Activated CD8-positive, alpha-beta memory T cell treated with anti-CD3 and anti-CD28 coated beads for 1 hour (primary cell): ENCODE measurements at places on chromosomes 6 and 20.

GRCh38 chr6:8905757-8906156 lies 470.4 kb upstream of the SLC35B3 start:
- no peak for DNase-seq

- no peak for DNase-seq
These were observed 104.2 kb upstream of the STXBP5 start for GRCh38 chr6:147099974-147100373.

GRCh38 chr6:11025921-11026635 lies 18.0 kb downstream of the ELOVL2 start:
- DNase-seq, result no peak

- no peak for DNase-seq
These were observed 49.3 kb downstream of the ELOVL5 start for GRCh38 chr6:53299331-53300005.

GRCh38 chr20:58039274-58040092 lies 189.0 kb downstream of the ANKRD60 start:
- DNase-seq, result no peak

- DNase-seq, result no peak
These were observed 309.0 kb upstream of the SULF2 start for GRCh38 chr20:48094196-48094749.

DNA sequence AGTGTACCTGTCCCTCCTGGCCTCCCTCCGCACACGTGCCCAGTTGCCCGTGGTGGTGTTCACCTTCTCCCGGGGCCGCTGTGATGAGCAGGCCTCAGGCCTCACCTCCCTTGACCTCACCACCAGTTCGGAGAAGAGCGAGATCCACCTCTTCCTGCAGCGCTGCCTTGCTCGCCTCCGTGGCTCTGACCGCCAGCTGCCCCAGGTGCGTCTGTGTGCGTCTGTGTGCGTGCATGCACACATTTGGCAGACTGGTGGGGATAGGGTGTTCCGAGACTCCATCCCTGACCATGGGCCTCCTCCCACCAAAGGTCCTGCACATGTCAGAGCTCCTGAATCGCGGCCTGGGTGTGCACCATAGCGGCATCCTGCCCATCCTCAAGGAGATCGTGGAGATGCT lies 4.9 kb downstream of the SKIC2 start:
- no peak for DNase-seq

GRCh38 chr6:164838068-164838615 lies 471.3 kb downstream of the C6orf118 start:
- DNase-seq, result no peak

DNA sequence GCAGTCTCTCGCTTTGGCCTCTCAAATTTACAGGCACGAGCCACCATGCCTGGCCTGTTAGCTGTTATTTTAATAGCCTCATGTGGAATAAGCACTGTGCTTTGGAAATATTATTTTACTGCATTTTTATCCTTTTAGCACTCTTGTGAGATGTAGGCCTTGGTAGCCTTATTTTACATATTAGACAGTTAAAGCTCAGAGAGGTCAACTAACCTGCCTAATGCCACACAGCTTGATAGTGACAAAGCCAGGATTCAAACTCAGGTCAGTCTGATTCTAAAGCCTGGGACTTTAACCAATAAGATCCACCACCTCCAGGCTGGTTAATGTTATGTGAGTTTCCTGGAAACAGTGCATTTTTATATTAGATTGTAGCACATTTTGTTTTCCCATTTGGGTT lies 9.5 kb downstream of the TNFAIP3 start:
- DNase-seq, result no peak

GRCh38 chr6:83352424-83353061 lies 78.3 kb downstream of the ME1 start:
- no peak for DNase-seq

DNA sequence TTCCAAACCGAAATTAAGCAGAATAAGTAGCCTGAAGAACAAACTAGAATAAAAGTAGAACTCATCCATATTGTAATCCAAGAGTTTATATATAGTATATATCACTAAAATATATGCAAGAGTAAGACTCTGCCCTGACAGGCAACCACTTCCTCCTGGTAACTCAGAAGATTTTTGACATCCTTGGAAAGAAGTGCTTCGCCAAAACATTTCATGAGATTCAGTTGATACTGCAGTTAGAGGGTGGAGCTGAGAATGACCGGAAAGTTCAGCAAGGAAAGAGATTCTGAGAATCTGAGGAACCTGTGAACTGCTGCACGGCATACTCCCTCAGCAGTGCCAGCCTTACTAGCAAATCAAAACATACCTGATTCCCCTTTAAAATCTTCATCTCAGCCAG lies 79.6 kb downstream of the CDK19 start:
- DNase-seq, result no peak

- no peak for DNase-seq
These were observed 32.4 kb downstream of the CHRNA4 start for GRCh38 chr20:63328718-63329275.

DNA sequence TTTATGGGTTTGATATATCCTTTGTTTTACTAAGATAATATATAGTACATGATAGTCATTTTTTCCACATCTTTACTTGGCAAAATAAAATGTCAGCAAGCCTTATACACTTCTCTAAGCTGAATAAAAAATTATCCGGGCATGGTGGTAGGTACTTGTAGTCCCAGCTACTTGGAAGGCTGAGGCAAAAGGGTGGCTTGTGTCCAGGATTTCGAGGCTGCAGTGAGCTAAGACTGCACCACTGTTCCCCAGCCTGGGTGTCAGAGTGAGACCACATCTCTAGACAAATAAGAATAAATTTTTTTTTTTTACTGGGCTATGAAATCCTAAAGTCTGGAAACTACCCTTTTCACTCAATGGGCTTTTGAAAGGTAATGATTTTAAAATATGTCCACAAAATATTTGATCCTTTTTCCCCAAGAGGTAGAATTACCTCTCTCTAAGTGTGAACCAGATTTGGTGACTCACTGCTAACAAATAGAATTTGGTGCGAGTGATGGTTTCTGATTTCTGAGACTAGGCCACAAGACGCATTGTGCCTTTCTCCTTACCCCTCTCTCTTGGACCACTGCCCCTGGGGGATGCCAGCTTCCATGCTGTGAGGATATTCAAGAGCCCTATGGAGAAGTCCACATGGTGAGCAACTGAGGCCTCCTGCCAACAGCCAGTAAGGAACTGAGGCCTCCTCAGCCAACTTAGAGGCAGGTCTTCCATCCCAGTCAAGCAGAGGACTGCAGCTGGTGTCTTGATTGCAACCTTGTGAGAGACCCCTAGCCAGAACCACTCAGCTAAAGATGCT lies 84.2 kb upstream of the ZNFX1 start:
- DNase-seq, result no peak
